ENCODE measurements at places on chromosomes 13 and 19. TPM values are rescaled to one million over a fixed set of nuclear protein-coding genes. Genes with fewer than 3 reads are reported as not detected.

- H3K27me3 ChIP-seq, result no peaks in the 10 kb centered on the region
- no peak for DNase-seq
- no peaks in the 10 kb centered on the region for H3K36me3 ChIP-seq
- H3K4me3 ChIP-seq, result no peak overlapping the region
Measured at GRCh38 chr13:28333204-28333881, 161.6 kb downstream of the FLT1 start.

DNA sequence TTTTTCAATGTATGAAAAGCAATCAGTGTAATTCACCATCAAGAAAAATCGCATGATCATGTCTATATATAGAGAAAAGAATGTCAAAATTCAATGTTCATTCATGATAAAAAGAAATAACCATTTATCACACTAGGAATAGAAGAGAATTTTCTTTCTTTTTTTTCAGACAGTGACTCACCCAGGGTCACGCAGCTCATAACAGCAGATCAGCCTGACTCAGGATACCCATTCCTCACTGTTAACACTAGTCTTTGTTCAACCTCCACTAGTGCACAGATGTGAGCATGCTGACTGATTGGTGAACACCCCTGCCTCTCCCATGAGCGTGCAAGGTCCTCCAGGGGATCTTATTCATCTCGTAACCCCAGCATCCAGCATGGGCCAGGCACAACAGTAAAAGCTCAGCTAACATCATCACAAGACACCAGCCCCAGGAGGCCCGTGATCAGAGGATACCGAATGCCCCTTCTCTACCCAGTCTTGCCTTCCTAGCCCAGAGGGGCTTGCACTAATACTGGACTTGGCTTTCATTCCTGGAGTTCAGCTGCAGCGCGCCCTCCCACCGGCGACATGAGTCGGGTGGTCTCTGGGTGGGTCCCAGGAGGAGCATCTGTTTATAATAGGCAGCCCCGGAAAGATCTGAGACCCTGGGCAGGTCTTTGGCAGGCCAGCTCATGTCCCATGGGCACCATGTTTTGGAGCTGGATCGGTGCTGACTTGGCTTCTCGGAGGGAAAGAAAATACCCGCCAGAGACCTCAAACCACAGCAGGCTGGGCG, 539.5 kb upstream of the SLC10A2 start:
- no peaks in the 10 kb centered on the region for H3K27me3 ChIP-seq
- no peak overlapping the region for H3K27ac ChIP-seq
- no peaks in the 10 kb centered on the region for H3K4me1 ChIP-seq
- no peaks in the 10 kb centered on the region for H3K36me3 ChIP-seq
- DNase-seq, result no peak

GRCh38 chr13:113791226-113791625, 32.2 kb downstream of the TMEM255B start:
- H3K4me1 ChIP-seq, result no peaks in the 10 kb centered on the region
- no peaks in the 10 kb centered on the region for H3K36me3 ChIP-seq
- no peak for DNase-seq
- no peak overlapping the region for H3K4me3 ChIP-seq
- H3K27ac ChIP-seq, result no peak overlapping the region

DNA sequence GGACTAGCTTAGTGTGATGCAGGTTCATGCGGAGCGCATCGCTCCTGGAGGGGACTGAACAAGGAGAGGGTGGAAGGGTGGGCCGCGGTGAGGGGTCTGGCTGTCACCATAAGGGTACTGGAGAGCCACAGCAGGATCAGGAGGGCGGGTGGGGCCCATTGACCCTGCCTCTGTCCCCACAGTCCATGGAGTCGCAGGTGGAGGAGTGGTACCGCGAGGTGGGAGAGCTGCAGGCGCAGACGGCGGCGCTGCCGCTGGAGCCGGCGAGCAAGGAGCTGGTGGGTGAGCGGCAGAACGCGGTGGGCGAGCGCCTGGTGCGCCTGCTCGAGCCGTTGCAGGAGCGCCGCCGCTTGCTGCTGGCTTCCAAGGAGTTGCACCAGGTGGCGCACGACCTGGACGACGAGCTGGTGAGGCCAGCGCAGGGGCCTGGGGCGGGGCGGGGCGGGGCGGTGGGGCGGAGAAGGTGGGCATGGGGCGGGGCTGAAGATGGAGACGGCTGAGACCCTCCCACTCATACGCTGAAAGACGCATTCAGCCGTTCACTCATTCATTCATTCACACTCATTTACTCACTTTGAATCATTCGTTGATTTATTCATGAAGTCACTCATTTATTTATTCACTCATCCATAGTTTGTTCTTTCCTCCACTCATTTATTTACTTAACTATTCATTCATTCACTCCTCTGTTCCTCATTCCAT, 27.5 kb upstream of the SHKBP1 start:
- no peak overlapping the region for H3K4me3 ChIP-seq
- no peak overlapping the region for H3K27ac ChIP-seq

GRCh38 chr19:17448131-17448967, at the start of gene TMEM221:
Gene TMEM221 (minus strand): TSS chr19:17448668. CDS start chr19:17448462, 206 bp downstream.
- H3K4me1 ChIP-seq, result no peaks in the 10 kb centered on the region
- no peak within 1 kb of the TSS for H3K27ac ChIP-seq
- no peaks in the 10 kb centered on the region for H3K27me3 ChIP-seq
- H3K36me3 ChIP-seq, result no peaks in the 10 kb centered on the region

DNA sequence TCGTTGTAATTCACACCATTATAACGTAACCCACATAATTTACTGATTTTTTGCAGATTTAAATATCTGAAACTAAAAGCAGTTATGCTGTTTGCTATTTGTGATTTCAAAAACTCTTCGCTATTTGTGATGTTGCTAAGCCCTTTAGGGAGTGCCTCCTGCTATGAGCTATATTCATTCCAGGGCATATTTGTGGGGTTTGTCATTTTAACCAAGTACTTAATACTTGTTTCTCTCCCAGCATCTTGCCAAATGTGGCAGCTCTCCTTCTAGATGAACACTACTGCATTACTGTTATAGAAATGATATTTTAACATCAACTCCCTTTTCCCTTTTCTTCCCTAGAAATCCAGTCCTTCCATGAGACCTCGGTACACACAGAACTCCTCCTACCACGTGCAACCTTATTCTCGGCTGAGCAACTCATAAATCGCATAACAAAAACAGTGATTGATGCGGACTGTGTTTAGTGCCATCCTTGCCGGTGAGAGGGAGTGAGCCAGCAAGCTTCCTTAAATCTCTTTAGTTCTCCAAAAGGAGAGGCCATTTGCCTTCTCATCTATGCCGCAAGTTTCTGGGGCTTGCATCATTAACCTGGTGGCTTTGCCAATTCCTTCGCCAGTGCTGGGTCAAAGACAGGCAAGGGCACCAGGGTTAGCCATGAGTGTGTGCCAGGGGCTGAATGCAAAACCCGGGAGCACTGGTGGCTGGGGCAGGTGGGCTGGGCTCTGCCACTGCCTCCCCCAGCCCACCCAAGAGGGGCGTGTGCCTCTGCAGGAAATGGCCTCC, 33.4 kb downstream of the RFX2 start:
- H3K4me3 ChIP-seq, result no peak overlapping the region
- H3K27me3 ChIP-seq, result no peaks in the 10 kb centered on the region
- no peaks in the 10 kb centered on the region for H3K4me1 ChIP-seq
- peak overlapping the region; percentile 91 for H3K27ac ChIP-seq
- no peaks in the 10 kb centered on the region for H3K36me3 ChIP-seq

DNA sequence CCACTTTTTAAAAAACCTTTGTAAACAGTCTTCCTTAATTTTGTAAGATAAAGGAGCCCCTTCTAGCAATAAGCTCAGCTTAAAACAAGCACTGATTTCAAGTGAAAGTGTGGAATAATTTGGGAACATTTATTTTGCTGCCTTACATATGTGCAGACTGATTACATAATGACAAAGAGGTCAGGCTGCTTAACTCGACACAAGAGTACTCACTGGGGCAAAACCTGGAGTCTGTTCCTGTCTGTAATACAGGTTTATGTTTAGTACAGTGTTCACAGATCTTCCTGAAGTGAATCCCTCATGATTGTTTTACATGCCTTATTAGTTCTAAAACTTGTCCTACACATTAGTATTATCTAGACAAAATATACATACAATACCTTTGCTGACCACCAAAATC, 609.8 kb downstream of the LMO7 start:
- no peaks in the 10 kb centered on the region for H3K36me3 ChIP-seq
- H3K4me3 ChIP-seq, result no peak overlapping the region
- no peak for DNase-seq
- H3K27me3 ChIP-seq, result no peaks in the 10 kb centered on the region

DNA sequence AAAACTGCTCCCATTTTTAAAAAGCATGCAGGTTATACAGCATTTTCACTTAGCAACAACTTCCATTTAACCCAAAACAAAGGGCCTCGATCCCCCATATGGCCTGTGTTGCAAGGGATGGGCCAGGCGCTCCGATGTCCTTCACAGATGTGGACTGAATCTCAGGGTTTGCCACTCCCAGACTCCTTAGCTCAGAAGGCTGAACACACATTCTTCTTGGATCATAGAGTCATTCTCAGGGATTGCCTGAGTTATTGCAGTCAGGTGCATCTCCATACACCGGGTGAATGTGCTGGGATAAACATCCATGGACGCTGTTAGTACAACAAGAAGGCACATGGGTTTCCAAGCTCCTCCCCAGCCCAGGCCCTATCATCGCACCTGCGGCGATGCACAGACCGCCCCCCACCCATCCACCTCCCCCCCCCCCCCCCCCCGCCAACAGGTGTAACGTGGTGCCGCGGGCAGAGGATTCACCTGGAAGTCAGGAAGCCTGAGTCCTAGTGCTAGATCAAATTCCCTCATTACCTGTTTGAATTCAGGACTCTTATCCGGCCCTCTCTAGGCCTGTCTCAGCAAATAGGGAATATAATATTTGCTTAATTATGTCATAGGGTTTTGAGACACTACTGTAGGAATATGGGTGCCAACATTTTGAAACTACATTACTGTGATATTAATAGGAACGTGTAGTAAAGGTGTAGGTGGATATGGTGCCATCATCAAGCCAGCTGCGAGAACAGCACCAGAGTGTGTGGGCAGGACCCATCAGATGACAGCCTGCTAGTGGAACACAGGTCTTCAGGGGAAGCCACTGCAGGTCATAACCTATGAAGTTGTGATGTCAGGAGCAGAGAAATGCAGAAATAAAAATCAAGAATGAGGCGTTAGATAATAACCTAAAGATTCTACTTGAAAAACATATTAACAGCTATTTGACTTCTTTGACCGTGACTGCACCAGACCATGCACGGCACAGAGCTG, 110.9 kb downstream of the SACS start:
- H3K4me1 ChIP-seq, result peaks cover 34% of the 10 kb centered on the region
- DNase-seq, result no peak
- no peaks in the 10 kb centered on the region for H3K36me3 ChIP-seq
- no peak overlapping the region for H3K4me3 ChIP-seq

DNA sequence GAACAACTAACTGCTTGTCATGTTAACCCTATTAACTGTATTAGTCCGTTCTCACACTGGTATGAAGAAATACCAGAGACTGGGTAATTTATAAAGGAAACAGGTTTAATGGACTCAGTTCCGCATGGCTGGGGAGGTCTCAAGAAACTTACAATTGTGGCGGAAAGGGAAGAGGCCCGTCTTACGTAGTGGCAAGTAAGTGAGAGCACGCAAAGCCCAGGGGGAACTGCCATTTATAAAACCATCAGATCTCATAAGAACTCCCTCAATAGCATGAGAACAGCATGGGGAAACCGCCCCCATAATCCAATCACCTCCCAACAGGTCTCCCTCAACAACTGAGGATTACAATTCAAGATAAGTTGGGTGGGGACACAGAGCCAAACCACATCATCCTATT, 34.7 kb downstream of the PHF11 start:
- H3K36me3 ChIP-seq, result peaks cover 36% of the 10 kb centered on the region
- DNase-seq, result no peak
- H3K4me1 ChIP-seq, result no peaks in the 10 kb centered on the region

GRCh38 chr19:35767288-35768081, 7.9 kb upstream of the ARHGAP33 start:
- H3K27me3 ChIP-seq, result no peaks in the 10 kb centered on the region
- no peak overlapping the region for H3K27ac ChIP-seq
- peak; percentile 59 for DNase-seq
- no peak overlapping the region for H3K4me3 ChIP-seq
- no peaks in the 10 kb centered on the region for H3K4me1 ChIP-seq
- peaks cover 5% of the 10 kb centered on the region for H3K36me3 ChIP-seq

DNA sequence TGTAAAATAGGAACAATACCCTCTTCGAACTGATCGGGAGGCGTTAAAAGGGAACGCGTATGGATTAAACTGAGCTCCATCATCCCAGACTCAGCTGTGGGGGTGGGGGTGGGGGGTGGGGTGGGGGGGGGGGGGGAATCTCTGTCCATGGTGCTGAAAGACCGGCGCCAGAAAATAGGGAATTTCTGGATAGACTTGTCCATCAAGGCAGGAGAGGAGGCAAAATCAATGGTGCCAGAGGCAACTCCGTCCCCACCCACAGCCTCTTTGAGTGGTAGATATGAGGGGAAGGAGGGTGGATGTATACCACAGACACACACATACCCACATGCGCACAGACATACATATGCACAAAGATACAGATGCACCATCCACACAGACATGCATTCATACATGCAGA, 37.4 kb downstream of the ZNF787 start:
- H3K4me3 ChIP-seq, result no peak overlapping the region
- no peaks in the 10 kb centered on the region for H3K36me3 ChIP-seq

DNA sequence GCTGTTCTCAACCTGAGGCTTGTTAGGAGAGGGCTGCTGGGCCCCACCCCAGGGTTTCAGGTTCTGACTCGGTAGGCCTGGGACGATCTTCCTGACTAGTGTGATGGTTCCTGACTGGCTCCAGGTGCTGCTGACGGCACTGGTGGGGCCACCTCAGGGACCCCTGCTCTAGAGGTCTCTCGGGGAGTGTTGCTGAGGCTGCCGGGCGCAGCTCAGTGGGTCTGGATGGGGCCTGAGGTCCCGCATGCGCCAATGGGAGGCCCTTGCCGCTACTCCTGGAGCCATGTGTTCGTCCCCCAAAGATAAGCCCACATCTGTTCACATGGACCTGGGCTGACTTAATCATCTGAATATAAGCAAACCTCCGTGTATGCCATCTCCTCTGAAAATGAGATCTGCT, 133.0 kb downstream of the ATP11A start:
- H3K27me3 ChIP-seq, result no peaks in the 10 kb centered on the region
- no peak for DNase-seq
- no peak overlapping the region for H3K27ac ChIP-seq
- H3K36me3 ChIP-seq, result no peaks in the 10 kb centered on the region
- H3K4me3 ChIP-seq, result no peak overlapping the region
- no peaks in the 10 kb centered on the region for H3K4me1 ChIP-seq

DNA sequence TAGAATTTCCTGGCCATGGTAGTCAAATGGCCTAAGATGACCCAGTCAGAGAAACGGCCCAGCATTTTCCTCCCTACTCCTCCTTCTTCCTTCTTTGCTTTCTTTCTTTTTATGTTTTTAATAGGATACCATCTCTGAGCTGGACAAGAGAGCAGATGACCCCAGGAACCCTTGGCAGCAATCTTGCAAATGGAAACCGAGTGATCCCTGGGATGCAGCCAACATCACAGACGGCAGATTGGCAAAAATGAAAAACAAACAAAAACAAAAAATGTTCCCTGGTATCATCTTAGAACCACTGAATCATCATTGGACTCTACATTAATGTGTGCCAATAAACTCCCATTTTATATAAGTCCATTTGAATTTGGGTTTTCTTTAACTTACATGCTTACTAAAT, 424.4 kb downstream of the FGF14 start:
- peak overlapping the region; percentile 29 for H3K27ac ChIP-seq
- no peaks in the 10 kb centered on the region for H3K4me1 ChIP-seq
- H3K36me3 ChIP-seq, result no peaks in the 10 kb centered on the region
- no peak overlapping the region for H3K4me3 ChIP-seq
- no peaks in the 10 kb centered on the region for H3K27me3 ChIP-seq

- H3K4me1 ChIP-seq, result no peaks in the 10 kb centered on the region
- no peaks in the 10 kb centered on the region for H3K27me3 ChIP-seq
- H3K4me3 ChIP-seq, result no peak overlapping the region
- DNase-seq, result no peak
Measured at GRCh38 chr13:32203221-32203620, 111.9 kb downstream of the ZAR1L start.

The CPB2 gene
- polyA plus RNA-seq, result not detected

The CTXN1 gene
- polyA plus RNA-seq, result 53.8 TPM

The FSD1 gene
- polyA plus RNA-seq, result 49.0 TPM

The IL27RA gene
- 9.3 TPM for polyA plus RNA-seq

The UBE2L5 gene
- polyA plus RNA-seq, result 0.02 TPM

The KIR2DL3 gene
- not detected for polyA plus RNA-seq

All from SK-N-SH (cell line).